ENCODE measurements at places on chromosomes 4 and X. TPM values are rescaled to one million over a fixed set of nuclear protein-coding genes. Genes with fewer than 3 reads are reported as not detected.
A peak's percentile ranks its signal among the peaks of the same experiment; 100 is the strongest.

DNA sequence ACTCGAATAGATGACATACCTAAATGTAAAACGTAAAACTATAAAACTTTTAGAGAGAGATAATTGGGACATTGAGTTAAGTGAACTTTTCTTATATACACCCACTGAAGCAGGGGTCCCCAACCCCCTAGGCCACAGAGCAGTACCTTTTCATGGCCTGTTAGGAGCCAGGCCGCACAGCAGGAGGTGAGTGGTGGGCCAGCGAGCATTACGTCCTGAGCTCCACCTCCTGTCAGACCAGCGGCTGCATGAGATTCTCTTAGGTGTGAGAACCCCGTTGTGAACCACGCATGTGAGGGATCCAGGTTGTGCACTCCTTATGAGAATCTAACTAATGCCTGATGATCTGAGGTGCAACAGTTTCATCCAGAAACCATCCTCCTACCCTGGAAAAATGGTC lies 114.8 kb downstream of the HMX1 start:
- no peak for DNase-seq

- DNase-seq: peak; percentile 73
Measured at GRCh38 chr4:30945586-30945985, 225.4 kb downstream of the PCDH7 start.

DNA sequence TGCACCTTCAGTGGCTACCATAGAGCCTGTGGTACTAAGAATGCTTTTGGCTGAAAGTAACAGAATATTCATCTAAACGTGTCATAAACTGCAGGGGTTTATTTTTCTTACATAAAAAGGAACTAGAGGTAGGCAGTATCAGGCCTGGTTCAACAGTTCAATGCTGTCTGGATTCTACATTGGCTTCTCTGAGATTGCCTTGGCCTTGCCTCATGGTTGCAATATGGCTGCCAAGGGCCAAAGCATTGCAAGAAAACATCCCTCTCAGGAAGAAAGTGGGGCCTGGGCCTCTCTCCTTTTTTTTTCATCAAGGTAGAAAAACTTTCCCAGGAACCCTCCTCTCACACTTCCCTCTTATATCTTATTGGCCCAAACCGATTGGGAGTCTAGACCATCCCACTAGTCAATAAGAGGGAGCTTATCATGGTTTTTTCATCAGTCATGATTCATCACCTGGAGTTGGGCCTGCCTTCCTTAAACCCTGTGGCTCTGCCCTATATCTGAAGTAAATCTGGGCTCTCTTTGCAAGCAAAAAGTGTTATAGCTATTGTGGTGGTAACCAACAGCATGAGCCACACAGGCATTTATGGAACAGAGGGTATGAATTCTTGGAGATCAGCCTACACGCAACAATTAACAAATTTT lies 1.8 kb upstream of the DOCK11 start:
- DNase-seq: no peak

- no peak for DNase-seq
Measured at GRCh38 chrX:92231391-92231790, 452.2 kb downstream of the PCDH11X start.

DNA sequence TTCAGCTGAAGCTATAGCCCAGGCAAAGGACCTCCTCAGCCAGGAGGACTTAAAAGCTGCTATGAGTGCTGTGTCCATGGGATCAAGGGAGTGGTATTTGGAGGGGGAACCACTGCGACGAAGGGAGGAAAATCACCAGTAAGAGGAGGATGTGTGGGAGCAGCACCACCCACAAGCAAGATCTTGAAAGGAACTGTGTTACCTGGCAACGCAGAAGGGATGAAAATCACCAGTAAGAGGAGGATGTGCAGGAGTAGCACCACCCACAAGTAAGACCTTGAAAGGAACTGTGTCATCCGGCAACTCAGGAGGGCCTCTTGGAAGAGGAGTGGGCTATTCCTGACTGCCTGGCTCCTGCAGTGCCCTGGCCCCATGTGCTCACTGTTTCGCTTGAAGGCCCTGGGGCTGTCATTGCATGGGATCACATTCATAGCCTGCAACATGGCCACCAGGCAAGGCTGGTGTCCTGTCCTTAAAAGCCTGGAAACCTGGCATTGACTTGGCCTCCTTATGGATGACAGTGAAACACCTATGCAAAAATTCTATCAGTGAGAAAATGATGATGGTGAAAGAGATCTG lies 48.3 kb downstream of the TRMT44 start:
- no peak for DNase-seq

- no peak for DNase-seq
Measured at GRCh38 chrX:15834053-15834452, 20.6 kb downstream of the AP1S2 start.

DNA sequence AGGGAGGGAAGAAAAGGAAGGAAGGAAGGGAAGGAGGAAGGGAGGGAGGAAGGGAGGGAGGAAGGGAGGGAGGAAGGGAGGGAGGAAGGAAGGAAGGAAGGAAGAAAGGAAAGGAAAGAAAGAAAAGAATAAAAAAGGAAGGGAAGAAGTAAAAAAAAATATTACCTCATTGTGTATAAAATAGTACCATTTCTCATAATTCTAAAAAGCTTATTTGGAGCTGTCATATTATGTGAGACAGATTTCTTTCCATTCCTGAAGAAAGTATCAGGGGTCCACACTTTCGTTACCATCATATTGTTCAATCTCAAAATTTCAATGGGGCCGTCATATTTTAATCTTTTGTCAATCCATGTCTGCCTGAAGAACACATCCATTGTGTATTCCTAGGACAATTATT lies 16.1 kb downstream of the GABRA4 start:
- DNase-seq: no peak

DNA sequence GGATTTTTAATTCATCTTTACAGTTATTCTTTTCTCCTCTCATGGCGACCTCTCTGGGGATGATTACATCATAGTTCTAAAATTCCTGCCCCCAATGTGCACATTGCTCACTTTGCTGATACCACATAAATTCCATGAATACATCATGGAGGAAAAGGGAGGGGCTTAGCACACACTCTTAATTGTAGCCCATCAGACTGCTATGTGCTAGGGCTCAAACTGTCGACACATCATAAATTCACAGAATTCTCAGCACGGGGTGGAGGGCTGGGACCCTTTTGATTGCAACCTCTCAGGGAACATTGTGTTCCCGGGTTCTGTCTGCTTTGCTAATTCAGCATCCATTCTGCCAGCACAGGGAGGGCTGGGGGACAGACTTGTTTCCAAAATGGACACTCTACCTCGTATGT lies 592.9 kb downstream of the BCOR start:
- DNase-seq: no peak

DNA sequence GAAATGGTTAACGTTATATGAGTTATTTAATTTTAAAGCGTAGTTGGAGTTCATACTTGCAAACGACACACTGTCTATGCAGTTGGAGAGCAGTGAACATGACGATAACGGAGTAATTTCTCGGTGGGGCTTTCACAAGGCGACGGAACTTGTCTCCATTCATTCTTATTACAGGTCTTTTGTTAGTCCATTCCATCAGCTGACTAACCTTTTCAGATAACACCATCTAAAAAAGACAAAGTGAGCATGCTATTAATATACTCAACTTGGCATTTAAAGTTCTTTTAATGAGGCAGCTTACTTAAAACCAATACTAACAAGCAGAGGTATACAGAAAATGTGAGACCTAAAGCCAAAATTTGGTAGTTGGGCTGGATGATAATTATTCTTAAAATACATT lies 19.9 kb downstream of the MAGT1 start:
- DNase-seq: no peak

DNA sequence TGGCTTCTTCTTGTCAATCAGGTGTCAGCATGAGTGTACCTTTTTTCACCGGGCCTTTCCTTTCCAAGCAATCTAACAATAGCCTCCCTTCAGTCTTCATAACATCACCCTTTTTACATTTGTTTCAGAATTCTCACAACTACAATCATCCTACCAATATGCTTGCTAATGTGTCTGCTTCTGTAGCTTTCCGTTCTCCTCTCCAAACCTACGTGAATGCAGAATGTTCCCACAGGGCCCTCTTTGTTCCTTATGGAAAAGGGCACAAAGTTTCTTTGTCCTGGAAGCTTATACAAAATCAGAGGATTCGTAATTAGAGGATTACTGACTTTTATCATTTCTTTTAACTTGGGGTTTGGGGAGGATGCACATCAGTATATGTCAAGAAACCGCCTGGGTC lies 461.8 kb downstream of the CENPC start:
- no peak for DNase-seq

GRCh38 chr4:147388018-147388417 lies 92.9 kb upstream of the EDNRA start:
- DNase-seq: no peak

GRCh38 chr4:94416335-94416734 lies 35.4 kb upstream of the PDLIM5 start:
- no peak for DNase-seq

GRCh38 chr4:59629348-59629747 lies 1570.8 kb upstream of the ADGRL3 start:
- no peak for DNase-seq

DNA sequence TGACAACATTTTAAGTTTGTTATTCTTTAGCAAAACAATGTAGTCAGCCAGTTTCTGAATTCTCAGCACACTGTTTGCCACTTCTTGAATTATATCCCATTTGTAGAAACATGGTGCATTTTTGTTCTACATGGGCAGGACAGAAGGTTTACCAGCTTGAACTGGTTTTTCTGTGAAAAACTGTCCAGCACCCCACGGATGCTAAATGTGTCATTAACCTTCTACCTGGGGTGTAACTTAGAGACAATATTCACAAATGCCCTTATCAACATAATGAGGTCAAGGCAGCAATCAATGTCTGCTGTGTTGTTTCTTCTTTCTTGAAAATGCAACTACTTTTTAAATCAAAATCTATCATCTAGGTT lies 702.6 kb downstream of the CENPC start:
- no peak for DNase-seq

- no peak for DNase-seq
Measured at GRCh38 chr4:4727536-4727935, 131.9 kb upstream of the MSX1 start.

DNA sequence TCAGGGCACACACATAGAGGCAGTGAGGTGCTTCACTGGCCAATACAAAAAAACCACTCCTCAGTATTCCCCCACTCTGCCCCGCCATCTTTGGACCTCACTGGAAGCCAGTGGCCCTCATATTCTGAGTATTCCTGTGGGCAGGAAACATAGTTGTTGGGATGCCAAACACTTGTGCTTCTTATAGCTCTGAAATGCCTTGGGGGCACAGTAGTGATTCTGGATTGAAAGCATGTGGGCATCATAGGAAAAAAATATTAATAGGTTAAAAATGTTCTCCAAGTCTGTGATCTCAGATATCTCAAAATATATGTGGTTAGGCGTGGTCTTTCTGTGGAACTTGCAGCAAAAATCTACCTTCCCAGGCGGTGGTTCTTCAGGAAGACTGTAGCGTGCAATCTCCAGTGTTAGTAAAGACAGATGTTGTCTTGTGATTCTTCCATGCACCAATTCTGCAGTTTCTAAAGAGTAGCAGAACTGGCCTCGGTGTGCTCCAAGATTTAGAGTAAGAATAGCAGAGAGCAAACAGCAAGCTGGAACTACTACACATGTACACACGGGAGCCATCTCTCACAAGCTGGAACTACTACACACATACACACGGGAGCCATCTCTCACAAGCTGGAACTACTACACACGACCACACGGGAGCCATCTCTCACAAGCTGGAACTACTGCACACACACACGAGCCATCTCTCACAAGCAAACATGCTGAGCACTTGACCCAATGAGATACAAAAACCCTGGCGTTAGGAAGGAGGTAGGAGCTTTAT lies 8.0 kb upstream of the TENM3 start:
- DNase-seq: no peak

GRCh38 chr4:135197641-135198040 lies 996.1 kb upstream of the PABPC4L start:
- DNase-seq: no peak

DNA sequence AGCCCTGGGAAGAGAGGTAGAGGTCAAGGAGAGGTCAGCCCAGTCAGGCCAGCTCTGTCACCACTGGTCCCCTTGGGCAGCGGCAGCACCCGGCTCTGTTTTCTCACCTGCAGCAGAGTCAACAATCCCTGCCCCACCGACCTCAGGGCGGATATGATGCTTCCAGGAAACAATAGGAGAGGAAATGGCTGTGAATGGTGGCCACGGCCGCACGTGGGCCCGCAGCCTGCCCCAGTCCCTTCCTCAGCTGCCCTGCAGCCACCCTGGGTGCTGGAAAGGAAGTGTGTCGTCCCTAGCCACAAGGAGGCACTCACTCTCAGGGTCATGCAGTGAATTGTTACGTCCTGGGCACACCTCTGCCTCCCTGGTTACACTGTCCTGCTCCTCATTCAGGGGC lies 92.5 kb upstream of the ENPP6 start:
- DNase-seq: peak; percentile 28

GRCh38 chr4:138310991-138311390 lies 68.8 kb upstream of the SLC7A11 start:
- no peak for DNase-seq

- no peak for DNase-seq
Measured at GRCh38 chr4:170247596-170247995, 157.8 kb upstream of the AADAT start.

DNA sequence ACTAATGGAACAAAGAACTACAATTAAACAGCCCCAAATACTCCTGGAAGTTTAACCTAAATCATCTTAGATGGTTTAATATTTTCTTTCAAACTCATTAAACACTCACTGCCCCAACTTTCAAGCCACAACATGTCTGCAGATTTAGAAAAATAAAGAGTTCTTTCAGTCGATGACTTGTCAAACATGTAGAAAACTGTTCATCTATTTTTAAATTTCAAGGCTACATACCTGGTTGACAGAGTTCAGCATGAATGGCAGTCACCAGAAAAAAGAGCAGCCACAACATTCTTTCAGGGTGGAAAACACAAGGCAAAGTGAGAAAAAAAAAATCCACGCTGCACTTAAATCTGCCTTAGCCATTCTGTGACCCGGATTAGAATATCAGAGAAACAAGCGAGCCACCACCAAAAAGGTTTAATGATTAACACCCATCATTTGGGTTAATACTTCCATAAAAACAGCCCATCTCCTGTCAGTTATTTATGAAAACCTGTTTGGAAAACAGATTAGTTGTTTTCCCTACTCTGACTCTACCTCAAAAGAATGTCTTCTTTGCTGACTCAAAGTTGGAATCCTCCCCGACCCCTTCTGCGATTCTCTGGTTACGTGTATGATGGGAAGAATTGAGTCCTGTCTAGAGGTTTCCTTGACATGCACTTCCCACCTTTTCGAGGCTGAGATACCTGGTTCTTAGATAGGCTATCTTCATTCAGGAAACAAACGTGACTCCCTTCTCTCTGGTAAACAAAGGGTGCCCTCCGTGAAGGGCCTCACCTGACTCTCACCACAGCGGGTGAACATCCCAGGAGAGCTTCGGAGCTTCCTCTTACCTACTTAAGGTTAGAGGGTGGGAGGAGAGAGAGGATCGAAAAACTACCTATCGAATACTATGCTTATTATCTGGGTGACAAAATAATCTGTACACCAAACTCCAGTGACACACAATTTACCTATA lies at the start of gene CLTRN:
CLTRN (minus strand) TSS at position 319 of the 958 bp plus-strand sequence; CDS start at position 289, 30 bp downstream.
- no peak for DNase-seq

GRCh38 chrX:123617007-123617406 lies 115.8 kb downstream of the THOC2 start:
- no peak for DNase-seq

The SATL1 gene
- total RNA-seq: not detected

The SOWAHD gene
- not detected for total RNA-seq

The BRS3 gene
- not detected for total RNA-seq

The XK gene
- not detected for total RNA-seq

The MSMO1 gene
- total RNA-seq: 127 TPM

The YIPF7 gene
- not detected for total RNA-seq

The ATP8A1 gene
- total RNA-seq: 11.5 TPM

The SLC16A2 gene
- 3.3 TPM for total RNA-seq
